ENCODE measurements at places on chromosomes 11 and 22.

- no peak for DNase-seq
These were observed 8.6 kb upstream of the OR51G1 start for GRCh38 chr11:4932751-4933150.

DNA sequence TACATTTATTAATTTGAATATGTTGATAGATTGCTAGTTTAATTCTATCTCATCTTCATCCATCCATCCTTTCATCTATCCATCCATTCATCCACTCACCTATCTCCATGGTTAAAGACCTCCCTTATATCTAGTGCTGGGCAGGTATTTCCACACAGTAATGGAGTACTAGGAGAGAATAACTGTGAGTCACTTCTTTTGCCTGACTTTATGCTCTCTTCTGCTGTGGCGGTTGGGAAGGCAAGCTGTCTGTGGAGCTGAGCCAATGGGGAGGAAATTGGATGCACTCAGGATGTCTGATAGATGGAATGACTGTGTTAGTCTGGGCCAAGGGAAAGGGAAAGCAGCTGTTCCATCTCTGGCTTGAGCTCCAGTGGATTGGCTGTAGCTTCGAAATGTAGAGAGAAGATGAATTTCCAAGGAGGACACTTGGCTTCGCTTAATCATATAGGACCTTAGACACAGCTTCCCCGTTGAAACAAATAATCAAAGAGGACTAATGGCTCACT is 60.3 kb downstream of the NELL1 start:
- DNase-seq: no peak

- no peak for DNase-seq
These were observed 9.1 kb upstream of the TUBA8 start for GRCh38 chr22:18101536-18101935.

DNA sequence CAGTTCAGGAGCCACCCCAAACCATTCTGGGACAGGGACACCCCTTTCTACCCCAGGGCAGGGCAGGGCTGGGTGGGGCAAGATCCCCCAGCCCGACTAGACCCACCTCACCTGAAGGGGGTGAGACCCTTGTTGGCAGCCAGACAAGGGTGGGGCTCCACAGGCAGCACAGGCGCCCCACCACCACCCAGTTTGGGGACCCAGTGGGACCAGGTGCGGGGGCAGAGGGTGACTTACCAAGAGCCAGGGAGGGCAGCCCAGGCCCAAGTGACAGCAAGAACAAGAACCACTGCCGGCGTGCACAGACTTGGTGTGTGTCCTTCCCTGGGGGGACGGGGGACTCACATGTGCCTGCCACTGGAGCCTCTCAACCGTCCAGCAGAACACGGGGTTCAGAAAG is 2.2 kb downstream of the ADM2 start:
- DNase-seq: no peak

DNA sequence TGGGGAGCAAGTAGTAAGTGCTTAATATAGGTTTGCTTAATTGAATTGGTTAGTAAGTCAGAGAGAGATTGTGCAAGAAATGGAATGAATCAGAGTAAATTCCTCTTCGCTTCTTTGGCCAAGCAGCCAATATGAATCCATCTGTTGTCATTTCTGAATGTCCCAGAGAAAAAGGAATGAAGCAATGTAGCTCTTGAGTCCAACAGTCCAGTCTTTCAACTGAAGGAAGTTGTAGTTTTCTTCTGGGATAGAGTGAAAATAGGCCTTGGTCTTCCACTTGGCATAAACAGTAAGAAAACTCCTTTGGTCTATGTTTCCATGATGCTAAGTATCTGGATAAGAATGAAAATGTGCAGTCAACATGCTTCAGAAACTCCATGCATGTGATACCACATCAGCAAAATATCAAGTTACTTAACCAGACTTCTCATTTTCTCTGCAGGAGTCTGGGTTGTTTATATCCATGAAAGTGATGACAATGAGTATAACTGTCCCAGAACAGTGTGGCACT is 1.8 kb upstream of the FIBIN start:
- no peak for DNase-seq

All from activated naive CD8-positive, alpha-beta T cell treated with anti-CD3 and anti-CD28 coated beads, Interleukin-2, amount 50 U/mL, for 16 hours (primary cell).